ENCODE measurements at places on chromosomes 11 and 22.

DNA sequence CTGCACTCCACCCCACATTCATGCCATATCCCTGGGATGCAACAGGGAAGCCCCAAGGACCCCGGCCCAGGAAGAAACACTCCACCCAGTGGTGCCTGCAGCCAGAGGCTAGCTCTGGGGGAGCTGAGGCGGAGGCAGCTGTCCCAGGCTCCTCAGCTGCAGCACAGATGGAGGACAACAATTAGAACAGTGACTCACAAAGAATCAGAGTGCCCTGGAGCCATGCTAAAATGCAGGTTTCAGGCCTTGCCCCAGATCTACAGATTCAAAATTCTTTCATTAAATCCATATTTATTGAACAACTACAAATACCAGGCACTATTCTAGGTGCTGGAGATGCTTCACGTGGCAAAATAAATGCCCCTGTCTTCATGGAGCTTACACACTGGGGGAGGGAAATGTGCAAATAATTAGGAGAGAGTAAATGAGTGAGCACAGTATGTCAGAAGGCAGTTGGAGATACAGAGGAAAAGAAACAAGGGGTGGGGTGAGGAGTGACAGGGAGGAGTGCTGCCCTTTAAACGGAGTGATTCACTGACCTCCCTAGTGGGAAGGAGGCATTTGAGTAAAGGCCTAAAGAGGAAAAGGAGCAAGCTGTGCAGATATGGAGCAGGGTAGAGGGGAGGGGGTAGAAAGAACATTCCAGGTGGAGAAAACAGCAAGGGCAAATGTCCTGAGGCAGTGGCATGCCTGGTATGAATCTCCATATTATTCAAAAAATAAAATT lies 73.3 kb upstream of the CSNK2A3 start:
- DNase-seq = no peak

GRCh38 chr11:83845797-83846196 lies 559.6 kb upstream of the CCDC90B start:
- no peak for DNase-seq

- no peak for DNase-seq
Observed at GRCh38 chr22:41021061-41021612, 70.0 kb downstream of the RBX1 start.

DNA sequence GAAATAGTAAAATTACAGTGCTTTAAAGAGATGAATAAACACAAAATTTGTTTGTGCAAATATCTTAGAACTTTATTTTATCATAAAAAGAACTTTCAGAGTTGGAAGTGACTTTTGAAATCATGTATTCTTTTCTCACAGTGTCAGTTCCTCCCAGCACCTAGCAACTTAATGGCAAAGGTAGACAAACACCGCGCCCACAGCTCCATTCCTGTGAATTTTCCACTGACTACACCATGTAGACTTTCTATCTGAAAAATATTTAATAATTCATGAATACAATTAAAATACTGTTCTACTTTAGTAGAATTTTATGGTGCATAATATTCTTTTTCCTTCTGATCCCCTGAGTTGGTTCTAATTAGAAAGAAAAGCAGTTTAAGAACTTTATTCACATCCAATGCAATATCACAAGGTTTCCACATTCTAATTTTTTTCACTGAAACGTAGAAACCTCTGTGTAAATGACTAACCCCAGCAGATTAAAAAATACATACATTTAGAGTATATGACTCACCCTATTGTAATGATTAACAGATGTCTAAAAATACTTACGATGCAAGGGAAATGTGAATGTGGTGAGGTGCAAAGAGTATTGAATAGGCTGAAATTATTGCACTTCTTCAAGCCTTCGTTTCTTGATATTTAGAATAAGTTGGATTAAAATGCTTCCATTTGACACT lies 218.2 kb upstream of the CCDC179 start:
- DNase-seq = no peak

- no peak for DNase-seq
Observed at GRCh38 chr11:126167488-126167887, 44.0 kb downstream of the RPUSD4 start.

DNA sequence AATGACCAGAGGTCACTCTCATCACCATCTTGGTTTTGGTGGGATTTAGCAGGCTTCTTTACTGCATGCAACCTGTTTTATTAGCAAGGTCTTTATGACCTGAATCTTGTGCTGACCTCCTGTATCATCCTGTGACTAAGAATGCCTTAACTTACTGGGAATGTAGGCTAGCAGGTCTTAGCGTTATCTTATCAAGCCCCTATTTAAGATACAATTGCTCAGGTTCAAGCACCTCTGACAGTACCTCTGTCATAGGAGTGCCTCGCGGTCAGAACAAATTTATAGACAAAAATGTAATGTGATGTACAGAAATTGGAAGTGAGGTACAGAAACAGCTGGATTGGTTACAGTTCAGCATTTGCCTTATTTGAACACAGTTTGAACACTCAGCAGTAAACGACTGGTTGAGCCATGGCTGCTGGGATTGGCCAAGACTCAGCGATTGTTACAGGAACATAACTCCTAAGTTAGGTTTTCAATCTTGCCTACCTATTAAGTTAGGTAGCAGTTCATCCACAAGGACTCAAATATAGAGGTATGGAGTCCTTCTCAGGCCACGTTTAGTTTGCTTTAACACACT lies 16.1 kb upstream of the TMEM123 start:
- DNase-seq = no peak

DNA sequence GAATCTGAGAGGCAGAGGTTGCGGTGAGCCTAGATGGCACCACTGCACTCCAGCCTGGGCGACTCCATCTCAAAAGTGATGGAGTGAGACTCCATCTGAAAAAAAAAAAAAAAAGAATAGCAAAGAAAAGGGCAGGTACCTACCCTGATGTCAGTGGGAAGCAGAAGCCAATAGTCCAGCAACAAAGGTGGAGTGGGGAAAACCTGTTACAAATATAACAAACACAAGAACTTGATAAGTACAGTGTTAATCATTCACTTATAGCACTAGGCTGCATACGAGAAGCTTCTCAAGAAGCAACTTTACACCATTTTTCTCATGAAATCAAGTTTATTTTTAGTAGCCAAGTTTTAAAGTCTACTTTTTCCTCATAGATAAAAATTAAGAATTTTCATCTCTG lies 62.5 kb upstream of the YWHAH start:
- no peak for DNase-seq

DNA sequence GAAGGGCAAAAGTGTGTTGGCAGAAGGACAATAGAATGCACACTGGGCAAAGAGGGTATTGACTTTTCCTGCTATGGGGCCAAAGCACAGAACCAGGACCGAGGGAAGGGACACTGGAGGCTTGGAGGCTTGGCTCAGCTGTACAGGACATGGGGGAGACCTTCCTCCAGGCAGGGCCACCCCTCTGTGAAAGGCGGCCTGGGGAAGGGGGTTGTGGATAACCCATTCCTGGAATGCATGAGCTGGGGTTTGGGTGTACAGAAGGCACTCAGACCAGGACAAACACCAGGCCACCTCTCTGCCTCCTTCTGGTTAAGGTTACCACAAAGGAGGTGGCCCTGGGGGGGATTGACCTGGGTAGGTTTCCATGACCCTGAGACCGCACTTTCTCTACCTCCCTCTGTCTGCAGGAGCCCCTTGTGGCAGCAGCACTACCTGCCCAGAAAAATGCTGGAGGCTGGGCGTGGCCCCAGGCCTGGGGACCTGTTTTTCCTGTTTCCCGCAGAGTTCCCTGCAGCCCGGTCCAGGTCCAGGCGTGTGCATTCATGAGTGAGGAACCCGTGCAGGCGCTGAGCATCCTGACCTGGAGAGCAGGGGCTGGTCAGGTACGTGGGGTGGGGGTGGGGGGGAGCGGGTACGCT lies 9.6 kb downstream of the P2RY2 start:
- DNase-seq = no peak

DNA sequence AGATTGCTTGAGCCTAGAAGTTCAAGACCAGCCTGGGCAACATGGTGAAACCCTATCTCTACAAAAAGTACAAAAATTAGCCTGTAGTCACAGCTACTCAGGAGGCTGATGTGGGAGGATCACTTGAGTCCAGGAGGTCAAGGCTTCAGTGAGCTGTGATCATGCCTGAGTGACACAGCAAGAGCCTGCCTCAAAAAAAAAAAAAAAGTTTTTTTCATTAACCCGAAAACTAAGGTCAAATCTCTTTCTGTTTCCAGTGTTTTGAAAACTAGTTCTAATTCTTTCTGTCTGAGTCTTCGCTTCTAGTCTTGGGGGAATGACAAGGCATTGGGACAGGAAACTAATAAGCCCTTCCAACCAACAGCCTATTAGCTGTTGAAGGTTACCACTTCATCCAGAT lies 57.6 kb downstream of the LIF start:
- DNase-seq = no peak

- DNase-seq = no peak
Observed at GRCh38 chr11:57793351-57794115, 31.9 kb downstream of the CTNND1 start.

DNA sequence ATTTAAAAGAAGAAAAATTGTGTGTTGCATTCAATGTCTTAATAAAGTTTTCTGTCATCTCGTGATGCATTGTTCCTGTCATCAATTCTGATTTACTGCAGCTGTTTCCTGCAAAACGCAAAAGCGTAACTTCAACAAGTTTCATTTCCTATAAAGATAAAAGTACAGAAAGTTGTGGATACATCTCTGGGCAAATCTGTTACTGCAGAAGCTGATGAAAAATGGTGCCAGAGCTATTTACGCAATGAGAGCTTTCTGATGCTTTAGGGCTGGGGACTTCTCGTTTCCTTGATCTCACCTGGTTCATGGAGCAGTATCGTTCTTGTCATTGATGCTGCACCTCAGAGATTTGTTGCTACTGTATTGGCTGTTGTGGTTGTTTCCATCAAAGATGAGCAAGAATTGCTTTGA lies 15.5 kb upstream of the MS4A12 start:
- DNase-seq = peak; percentile 94

- no peak for DNase-seq
Observed at GRCh38 chr22:24380220-24380904, 47.0 kb upstream of the ADORA2A start.

DNA sequence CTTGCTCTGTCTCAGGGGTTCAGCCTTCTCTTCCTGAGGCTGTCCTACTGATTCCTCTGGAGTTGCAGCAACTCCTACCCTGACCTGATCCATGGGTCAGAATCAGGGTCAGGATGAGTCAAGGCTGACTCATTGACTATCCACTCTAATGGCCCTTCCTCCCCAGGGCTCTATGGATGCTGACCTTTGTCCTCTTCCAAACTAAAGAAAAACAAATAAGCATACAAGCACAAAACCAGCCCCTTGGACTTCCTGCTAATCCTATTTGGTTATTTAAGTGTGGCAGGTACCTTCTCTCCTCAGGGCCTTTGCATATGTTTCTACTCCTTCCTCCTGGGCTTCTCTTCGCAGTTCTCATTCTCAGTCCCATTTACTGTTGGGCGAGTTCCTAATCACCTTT lies 204.5 kb upstream of the NAV2 start:
- no peak for DNase-seq

DNA sequence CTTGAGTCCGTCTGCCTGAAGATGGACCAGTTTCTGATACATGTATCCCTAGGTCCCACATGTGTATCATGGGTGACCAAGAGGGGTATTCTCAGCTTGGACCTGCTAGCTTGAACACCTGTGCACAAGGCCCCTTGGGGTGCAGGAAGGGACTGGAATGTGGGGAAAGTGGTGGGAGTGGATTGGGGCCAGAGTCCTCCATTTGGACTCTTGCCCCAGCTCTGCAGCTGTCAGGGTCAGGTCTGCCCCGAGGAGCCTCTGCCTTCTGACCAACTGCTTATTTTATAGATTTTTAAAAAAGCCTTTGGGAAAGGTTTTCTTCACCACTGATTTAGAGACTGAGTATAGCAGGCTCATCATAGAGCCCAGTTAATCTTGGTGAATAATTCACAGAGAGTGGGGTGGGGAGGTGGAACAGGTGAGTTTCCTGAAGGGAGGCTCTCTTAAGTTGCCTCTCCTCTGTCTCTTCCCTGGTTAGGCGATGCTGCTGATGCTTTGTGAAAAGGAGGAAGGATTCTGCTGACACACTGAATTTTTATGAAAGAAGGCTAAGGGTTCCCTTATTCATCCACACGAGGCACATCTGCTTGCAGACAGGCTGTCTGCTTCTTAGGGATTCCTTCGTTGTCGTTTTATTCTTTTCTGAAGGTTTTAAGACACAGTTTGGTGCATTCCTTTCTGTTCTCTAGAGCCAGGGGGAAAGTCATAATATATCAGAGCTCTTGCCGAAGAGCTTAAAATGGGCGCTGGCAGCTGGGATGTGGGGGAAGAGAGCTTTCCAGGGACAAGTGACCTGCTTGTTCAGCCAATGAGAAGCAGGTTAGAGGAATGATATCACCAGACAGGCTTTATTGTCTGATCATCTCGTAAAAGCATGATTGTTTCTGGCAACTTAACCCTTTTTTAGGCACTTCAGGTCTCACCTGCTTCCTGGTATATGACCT lies 19.9 kb downstream of the TRIM44 start:
- DNase-seq = no peak

DNA sequence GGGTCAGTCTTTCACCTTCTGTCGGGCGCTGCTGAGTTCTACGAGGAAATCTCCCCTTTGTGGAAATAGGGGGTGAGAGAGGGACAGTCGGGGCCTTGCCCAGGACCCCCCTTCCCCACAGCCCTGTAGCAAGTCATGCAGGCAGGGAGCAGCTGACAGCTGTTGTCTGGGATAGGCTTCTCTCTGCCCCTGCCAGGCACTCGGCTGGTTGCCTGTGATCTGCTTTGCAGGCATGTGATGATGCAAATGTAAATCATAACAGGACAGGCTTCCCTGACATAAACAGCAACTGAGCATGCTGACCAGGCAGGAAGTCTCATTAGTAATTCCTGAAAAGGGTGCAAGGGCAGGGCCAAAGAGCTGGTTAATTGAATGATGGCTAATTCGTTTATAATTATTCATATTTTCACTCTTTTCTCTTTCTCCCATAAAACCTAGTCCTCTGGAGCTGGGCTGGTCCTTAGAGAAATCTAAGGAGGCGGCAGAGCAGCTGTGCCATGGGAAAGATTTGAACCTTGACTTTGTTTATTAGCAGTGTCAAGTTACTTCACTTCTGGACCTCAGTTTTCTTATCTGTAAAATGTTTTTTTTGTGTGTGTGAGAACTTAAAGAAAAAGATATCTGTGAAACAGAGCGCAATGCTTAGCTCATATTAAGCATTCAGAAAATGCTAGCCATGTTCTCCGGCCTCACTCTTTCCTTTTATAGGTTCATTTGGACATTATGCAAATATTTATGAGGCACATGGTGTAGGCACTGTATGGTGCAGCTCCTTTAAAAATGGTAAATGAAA lies 129.7 kb downstream of the LDLRAD3 start:
- DNase-seq = no peak

DNA sequence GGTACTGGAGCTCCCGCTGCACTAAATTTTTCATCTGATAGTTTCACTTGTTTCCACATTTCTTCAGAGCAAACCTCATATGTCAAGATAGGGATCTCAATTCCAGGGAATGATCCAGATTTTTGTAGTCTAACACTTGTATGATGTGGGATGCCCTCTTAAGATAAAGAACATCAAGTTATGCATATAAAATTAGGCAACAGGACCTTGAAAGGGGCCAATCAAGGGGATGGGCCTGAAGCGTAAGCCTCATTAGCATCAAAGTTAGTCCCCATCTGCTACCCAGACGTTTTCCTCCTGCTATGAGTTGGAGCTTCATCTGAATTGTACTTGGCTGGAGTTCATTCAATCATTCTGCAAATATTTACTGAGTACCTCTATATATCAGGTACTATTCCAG lies 17.5 kb downstream of the PDGFD start:
- DNase-seq = no peak

- no peak for DNase-seq
Observed at GRCh38 chr11:79971255-79971654, 530.4 kb upstream of the TENM4 start.

GRCh38 chr11:118930094-118930712 lies 4.5 kb upstream of the BCL9L start:
- DNase-seq = peak; percentile 54

GRCh38 chr11:2816941-2817421 lies 68.6 kb downstream of the CDKN1C start:
- no peak for DNase-seq

Measured in MV-4-11 (cell line).